ENCODE measurements at places on chromosomes 1 and 21.

DNA sequence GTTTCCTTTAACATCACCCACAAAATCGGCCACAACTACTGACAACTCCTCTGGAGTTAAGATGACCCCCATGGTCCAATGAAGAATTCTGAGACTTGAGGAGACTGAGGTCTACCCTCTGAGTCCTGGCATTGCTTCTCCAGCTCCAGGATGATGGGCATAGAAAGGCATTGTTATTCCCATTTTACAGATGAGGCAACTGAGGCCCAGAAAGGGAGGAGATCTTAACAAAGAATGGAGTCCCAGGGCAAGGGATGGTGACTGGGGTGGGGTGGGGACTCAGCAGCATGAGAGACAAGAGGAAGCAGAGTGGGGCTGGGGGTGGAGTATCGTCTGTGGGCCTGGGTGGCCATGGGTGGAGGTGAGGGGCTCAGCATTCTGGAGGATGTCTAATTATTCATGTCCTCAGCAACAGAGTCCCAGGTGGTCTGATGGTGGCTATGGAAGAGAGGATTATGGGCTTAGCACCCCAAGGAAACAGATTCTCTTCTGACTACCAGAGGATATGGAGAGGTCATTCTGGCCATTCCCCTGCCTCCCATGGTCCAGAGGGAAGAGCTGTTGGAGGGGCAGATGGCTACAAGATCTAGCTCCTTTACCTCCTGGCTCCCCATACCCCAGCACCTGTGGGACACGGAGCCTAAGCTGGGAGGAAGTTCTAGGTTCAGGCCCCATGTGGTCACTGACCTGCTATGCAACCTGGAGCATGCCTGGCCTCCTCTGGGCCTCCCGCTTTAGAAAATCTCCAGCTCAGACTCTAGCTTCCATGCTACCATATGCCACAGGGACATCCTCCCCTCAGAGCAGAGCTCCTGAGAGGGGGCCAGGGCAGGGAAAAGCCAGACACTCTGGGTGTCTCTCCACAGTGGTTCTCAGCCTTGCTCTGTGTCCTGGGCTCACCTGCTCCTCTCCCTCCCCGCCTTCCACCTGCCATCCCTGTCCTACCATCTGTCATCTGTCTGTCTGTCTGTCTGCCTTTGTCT, 37.4 kb upstream of the DMBX1 start:
- no peak for DNase-seq

- DNase-seq: no peak
Measured at GRCh38 chr1:26401891-26402290, 8.7 kb upstream of the LIN28A start.

DNA sequence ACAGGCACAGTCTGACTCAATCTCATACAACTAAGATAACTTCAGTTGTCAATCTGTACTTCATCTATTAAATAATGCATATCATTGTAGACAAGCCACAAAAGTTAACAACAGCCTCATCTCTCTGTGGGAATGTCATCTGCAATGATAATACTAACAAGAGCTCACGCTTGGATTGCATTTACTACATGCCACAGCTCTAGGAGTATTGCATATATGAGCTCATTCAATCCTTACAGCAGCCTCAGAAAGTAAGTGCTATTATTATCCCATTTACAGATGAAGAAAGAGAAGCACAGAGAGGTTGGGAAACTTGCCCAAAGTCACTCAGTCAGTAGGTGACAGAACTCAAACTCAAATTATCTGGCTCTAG, 105.7 kb upstream of the GUCA2B start:
- no peak for DNase-seq

DNA sequence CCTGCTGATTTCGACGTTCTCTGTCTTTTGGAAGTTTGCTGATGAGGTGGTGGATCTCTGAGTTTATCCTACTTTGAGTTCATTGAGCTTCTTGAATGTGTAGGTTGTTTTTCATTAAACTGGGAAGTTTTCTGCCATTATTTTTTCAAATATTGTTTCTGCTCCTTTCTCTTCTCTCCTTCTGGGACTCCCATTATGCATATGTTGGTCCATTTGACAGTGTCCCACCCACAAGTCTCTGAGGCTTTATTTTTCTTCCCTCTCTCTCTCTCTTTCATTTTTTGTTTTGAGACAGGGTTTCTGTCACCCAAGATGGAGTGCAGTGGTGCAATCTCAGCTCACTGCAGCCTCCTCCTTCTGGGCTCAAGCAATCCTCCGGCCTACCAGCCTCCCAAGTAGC, 11.7 kb downstream of the TNFRSF18 start:
- no peak for DNase-seq

GRCh38 chr1:221696718-221697461, 45.0 kb downstream of the DUSP10 start:
- DNase-seq: no peak

GRCh38 chr1:233163696-233164095, 131.8 kb downstream of the PCNX2 start:
- DNase-seq: no peak

DNA sequence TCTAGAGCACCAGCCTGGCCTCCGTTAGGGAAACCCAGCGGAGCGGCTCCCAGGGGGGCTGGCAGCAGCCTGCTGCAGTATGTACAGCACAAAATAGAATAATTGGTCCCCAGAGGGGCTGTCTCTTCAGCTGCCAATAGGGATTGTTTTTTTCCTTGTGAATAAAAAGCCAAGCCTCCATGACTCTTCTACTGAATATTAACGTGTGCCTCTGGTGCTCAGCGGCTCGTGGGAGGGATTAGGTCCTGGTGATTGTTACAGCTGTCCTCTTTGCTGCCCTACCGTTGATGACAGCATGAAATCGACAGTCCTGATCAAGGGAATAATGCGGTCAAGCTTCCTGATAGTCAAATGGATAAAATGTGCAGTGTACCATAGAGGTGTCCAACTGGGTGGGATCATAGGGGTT, 190.7 kb upstream of the RUNX1 start:
- DNase-seq: no peak

- no peak for DNase-seq
Measured at GRCh38 chr1:9328201-9328600, 35.5 kb downstream of the SPSB1 start.

DNA sequence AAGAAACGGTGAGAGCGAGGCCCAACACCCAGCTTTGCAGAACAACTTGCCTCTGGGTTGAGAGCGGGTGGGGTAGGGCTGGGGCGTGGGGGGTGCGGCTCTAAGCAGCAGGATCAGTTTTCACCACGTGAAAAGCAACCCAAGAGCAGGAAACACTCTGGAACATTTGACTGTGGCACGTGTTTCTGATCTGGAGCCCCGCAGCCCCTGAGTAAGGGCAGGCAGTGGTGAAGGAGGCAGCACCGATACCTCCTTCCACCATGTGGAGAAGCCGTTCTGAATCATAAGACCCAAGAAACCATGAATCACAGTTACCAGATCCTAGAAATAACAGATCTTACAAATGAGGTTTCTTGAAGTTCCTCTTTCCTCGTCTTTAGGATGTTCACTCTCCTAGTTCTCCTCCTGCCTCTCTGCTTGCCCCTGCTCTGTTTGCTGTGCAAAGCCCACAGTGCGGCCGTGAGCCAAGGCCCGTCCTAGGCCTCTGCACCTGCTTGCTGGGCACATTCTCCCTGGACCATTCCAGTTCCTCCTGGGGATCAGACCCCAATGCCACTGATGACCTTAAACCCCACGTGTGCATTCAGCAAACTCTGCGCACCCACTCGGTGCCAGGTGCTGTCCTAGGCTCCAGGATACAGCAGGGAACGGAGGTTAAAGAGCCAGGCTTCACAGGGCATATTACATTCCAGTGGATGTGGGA, 31.9 kb downstream of the SLC1A7 start:
- no peak for DNase-seq
